ENCODE measurements at places on chromosomes 6 and 20.
A peak's percentile ranks its signal among the peaks of the same experiment; 100 is the strongest.

DNA sequence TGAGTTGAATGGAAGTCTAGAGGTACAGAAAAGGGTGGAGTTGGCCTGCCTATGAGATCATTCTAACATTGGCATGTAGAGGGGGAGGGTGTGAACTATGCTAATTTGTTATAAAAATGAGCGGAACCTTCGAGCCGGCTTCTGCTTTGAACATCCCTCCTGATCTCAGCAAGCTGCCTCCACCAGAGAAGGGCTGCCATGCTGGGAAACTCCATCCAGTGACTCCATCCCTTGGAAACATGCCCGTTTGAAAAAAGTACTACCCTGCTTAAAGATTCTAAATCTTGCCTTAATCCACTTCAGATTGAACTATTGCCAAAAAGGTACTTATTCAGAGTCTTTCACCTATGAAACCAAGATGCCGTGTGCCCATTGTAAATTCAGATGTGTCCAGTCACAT, 43.6 kb upstream of the TMEM170B start:
- DNase-seq: no peak

DNA sequence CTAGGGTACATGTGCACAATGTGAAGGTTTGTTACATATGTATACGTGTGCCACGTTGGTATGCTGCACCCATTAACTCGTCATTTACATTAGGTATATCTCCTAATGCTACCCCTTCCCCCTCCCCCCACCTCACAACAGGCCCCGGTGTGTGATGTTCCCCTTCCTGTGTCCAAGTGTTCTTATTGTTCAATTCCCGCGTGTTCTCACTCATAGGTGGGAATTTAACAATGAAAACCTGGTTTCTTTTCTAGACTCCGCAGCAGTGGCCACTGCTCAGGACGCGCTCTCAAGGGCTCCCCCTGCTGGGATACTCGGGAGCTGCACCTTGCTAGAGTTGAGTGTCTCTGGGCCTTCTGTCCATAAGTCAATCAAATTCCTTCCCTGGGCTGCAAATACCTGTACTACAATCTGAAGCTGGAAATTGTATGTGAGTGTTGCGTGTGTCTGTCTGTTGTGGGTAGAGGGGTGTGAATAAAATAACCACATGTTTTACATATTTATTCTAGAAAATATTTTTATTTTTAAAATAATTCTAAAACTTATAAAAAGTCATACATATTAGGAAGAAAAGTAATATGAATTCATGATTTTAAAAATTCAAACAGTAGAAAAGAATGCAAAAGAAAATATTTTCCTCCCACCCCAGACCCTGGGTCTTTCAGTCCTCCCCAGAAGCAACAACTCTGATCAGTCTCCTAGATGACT, 8.2 kb upstream of the CEP250 start:
- DNase-seq: peak; percentile 57

- no peak for DNase-seq
Observed at GRCh38 chr6:169172946-169173345, 80.7 kb downstream of the THBS2 start.

DNA sequence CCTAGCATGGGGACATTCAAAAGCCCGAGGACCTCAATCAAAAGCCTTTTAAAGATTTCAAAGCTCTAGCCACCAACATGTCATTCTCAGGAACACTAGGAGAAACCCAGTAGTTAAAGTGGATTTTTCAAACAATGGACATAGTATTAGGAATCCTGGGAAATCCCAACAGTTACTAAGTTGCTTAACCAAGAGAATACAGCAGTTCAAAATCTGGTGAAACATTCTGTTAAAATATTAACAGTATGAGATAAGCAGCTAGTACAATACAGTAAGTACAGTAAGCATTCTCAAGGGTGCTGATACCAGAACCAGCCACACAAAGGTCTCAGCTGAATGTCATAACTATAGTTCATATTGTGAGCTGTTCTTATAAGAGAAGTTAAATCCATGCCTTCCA, 68.6 kb downstream of the CDK19 start:
- no peak for DNase-seq

DNA sequence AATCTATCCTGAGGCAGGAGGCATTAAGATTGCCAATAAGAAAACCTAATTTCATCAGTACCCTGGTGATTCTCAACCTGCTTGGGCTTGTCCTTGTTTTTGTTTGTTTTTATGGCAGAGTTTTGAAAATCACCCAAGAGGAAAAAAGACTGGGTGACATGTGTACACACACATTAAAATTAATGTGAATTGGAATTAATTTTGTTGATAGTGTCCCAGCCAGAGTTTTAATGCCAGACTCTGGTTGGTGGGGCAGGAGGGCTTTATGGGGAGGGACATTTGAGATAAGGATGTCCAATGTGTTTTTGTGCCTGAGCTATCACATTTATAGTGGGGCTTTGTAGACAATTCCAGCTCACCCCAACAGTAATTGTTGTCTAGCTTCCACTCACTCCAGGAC, 184.6 kb downstream of the ID4 start:
- DNase-seq: no peak

GRCh38 chr6:127897484-127897883, 3.4 kb downstream of the THEMIS start:
- DNase-seq: no peak

- no peak for DNase-seq
Observed at GRCh38 chr6:44176130-44176761, 17.6 kb downstream of the CAPN11 start.

GRCh38 chr20:62840244-62841197, 21.1 kb downstream of the TCFL5 start:
- DNase-seq: no peak

DNA sequence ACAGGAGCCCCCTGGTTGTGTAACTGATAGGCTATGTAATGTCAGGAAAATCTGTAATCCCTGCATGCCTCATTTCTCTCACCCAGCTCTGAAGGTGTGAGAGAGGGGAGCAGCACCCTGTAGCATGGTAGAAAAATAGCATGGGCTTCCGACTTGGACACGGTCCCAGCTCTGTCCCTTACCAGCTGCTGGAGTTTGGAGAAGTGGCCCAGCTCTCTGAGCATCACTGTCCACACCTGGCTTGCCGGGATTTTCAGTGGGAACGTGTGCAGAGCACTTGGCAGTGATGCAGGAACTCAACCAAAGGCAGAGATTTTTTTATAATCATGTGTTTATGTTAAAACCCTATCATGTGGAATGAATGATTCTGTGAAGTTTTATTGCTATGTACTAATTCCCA, 34.6 kb downstream of the STK35 start:
- no peak for DNase-seq

- DNase-seq: no peak
Observed at GRCh38 chr6:139534472-139535115, 160.1 kb upstream of the CITED2 start.

- DNase-seq: no peak
Observed at GRCh38 chr6:82038631-82039030, 208.9 kb downstream of the IBTK start.

DNA sequence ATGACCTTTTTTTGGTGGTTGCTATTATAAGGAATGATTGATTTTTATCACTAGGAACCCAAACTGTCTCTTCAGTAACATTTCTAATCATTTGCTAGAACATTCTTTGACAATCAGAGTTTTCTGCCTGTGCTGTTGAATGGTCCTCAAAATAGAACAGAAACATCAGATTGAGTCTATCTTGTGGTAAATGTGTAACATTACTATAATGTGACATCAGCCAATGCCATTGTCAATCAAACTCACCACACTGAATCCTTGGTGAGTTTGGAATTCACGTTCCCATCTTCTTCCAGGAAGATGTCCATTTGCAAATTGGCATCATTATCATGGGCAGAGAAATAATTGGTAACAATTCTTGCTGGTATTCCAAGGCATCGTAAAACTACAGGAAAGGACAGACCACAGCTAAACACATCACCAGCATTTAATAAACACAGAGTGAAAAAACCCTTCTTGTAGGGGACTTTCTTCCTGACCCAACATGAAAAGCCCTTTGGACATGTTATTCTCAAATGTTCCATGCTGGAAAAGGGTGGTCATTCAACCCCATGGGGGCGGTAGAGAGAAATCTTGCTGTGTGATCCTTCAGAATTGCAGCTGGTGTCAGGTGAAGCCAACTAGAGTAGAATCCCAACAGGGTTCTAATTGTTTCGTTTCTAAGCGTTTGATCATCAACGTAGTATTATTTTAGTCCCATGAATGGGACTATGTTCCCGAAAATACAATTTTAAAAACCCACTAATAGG, 98.5 kb downstream of the F13A1 start:
- DNase-seq: no peak

DNA sequence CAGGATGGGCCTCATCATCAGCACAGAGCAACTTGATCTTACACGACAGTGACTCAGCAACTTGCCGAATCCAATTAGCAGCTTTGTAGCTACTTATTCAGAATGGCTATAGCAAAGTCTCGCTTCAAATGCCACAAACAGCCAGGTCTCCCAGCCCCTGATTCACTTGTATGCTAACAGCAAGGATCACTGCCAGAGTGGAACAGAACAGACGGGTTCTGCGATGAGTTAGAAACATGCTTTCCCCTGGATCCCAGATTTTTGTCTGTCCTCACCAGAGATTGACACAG, 254.4 kb downstream of the NRN1 start:
- peak; percentile 76 for DNase-seq

DNA sequence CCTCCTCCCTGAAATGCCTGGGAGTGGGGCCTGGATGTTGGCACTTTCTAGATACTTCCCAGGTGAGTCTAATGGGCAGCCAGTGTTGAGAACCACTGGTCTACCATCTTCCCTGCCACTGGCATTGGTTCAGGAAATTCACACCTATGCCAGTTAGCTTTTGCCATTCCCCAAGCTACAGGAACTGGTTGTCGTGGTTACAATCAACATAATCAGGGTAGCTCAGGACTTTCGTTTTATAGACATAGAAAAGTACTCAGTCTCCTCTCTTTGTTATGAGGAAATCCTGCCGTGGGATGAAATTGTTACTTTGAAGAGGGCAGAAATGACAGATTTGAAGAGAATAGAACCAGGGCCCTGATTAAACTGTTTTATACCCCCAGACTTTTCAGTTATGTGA, 127.9 kb upstream of the FOXO3 start:
- no peak for DNase-seq

GRCh38 chr20:60904730-60905129, 347.3 kb upstream of the CDH4 start:
- no peak for DNase-seq

DNA sequence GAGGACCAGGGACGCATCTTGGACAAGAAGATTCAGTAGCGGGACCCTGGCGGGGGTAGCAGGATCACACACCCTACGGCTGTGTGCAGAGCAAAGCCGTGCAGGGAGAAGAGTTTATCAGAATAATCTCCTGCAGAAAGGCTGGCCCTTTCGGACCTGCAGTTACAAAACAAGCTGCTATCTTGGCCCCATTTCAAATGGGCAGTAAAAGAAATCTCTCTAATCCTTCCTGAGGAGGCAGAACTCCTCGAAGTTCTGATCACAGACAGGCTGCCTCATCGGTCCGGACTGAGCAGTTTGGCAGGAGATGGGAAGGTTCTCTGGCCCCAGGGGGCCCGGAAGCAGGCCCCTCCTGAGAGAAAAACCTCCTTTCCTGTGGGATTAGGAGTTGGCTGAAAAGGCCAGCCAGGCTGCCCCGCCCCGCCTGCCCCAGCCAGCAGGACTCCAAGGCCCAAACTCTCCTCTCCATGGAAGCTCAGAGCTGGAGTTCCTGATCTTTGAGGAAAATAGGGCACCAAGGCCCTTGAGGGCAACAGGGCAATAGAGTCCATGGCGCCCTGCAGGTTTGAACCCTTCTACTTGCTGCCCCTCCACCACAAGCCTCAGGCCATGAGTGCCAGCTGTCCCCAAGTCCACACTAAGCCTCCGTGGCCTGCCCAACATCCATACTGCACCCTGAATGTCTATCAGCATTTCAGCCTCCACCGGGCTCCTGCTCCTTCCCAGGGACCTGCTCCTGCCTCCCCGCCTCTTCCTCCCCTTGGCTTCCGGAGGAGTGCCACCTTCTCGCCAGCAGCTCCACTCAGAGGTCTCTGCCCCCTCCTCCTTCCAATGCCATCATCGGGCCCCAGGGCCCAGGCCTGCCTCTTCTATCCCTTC, 141.3 kb downstream of the PREX1 start:
- peak; percentile 54 for DNase-seq

DNA sequence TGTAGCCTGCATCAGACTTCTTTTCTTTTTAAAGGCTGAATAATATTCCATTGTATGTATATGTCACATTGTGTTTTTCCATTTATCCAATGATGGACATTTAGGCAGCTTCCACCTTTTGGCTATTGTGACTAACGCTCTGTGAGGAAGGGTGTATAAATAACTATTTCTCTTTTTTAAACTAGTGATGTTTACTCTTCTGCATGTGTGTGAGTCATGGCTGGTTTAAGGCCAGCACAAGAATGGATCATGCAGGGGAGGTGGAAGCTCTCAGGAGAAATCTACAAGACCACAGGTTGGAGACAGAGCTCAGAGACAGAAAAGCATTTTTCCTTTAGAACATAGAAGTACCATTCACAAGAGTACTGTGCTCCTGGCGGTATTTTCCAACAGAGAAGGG, 307.2 kb downstream of the SOX4 start:
- DNase-seq: no peak

DNA sequence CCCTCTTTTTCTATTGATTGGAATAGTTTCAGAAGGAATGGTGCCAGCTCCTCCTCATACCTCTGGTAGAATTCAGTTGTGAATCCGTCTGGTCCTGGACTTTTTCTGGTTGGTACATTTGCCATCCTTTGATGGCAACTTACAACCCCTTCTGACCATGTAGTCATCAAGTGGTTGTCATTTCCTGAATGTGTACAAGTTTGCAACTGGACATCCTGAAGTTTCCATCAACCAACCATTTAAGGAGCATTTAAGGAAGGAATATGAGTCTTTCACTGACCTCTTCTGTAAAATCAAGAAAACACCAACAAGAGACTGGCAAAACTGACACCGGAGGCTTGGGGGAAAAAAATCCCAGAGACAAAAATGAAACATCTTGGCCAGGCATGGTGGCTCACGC, 97.4 kb downstream of the RIN2 start:
- DNase-seq: no peak

GRCh38 chr6:139647841-139648240, 273.4 kb upstream of the CITED2 start:
- DNase-seq: no peak

DNA sequence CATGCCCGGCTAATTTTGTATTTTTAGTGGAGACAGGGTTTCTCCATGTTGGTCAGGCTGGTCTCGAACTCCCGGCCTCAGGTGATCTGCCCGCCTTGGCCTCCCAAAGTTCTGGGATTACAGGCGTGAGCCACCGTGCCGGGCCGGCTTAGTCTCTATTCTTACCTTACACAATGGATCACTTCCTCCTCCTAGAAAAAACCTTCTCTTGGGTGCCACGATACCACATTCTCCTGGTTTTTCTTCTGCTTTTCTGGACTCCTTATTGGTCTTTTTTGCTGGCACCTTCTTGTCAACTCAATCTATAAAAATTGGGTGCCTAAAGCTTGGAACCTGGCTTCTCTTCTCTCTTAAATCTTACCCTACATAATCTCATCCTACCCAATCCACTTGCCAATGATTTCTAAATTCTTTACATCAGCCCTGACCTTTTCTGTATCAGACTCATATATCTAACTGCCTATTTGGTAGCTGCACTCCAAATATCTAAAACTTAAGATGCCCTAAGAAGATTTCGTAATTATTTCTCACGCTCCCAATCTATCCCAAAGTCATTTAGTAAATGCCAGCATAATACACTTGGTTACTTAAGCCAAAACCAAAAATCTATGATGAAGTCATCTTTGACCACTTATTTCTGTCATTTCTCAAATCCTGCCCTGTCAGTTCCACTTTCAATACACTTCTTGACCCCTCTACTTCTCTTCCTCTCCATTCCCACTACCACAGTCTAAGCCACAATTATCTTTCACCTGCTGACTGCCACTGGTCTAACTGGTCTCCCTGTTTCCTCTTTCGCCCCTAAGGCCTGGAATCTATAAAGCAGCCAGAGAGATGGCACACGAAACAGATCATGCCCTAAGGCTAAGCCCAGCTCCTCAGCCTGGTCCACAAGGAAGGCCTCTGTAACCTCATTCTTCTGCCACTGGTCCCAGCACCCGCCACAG, 43.2 kb downstream of the ELMO2 start:
- DNase-seq: no peak

Measured in GM04504 (cell line).